ENCODE measurements at places on chromosomes 4 and X.

GRCh38 chrX:113759422-113759821, 824.5 kb upstream of the HTR2C start:
- DNase-seq, result no peak

GRCh38 chrX:122184791-122185190, 999.3 kb upstream of the GRIA3 start:
- no peak for DNase-seq

DNA sequence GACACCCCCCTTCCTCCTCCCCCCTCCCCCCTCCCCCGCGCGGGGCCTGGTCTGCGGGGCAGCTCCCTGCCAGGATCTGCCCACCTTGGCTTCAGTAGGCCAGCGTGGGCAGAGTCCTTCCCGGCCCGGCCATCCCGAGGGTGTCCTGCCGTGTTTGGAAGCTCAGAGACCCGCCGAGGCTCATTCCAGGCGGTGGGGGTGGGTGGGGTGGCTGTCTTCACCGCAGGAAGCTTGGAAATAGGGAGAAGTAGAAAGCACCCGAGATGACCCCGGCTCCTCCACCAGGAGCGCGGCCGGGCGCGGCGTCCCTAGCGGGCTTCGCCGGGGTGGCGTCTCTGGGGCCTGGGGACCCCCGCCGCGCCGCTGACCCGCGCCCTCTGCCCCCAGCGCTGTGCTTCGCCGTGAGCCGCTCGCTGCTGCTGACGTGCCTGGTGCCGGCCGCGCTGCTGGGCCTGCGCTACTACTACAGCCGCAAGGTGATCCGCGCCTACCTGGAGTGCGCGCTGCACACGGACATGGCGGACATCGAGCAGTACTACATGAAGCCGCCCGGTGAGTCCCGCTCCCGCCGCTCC, 1.6 kb downstream of the NAT8L start:
- DNase-seq, result no peak

- DNase-seq, result no peak
Observed at GRCh38 chr4:79413886-79414285, 5.9 kb upstream of the GK2 start.

- DNase-seq, result no peak
Observed at GRCh38 chr4:72641611-72642010, 72.6 kb upstream of the ADAMTS3 start.

DNA sequence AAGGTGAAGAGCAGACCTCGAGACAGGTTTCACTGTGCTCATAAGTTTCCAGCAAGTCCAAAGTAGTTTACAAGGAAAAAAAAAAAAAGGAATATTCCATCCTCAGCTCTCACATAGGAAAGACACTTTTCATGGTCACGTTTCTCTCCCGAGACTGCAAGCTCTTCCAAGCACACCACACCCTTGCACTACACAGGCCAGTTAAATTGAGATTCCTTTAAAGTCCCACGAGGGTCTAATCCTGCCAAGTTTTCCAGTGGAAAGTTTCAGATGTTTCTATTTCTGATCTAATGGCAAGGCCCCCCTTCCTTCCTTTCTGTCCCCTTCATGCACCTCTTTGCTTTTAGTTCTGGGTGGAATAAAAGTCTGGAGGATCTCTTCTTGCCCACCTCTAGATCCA, 67.9 kb upstream of the PCDH19 start:
- DNase-seq, result no peak

- no peak for DNase-seq
Observed at GRCh38 chrX:6708041-6708440, 173.1 kb upstream of the VCX3A start.

DNA sequence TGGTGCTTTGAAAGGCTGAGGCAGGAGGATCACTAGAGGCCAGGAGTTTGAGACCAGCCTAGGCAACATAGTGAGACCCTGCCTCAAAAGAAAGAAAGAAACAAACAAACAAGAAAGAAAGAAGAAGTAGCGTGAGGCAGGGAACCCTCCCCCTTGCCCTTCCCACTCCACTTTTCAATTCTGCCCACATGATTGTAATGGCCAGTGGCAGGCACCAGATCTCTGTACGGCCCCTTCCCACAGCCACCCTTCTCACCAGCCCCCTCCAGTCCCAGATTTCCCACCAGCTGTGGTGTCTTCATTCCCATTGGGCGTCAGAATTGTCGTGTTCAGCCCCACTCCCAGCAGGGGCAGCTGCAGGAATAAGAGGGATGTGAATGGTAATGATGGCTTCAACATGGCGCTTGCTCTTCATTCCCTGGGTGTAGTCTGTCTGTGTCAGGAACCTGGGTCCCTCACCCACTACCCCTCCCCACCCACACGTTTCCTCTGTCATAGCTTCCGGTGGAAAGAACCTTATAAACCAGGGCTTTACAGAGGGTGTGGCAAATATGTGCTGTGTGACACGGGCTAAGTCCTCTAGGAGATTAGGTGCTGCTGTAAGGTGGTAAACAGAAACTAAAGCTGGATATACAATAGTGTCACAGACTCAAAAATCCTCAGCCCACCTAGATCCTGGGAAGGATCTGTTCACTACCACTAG, at the start of gene IL2RG:
Gene IL2RG, minus strand, starts transcription at position 437 of the 703 bp plus-strand sequence. Its CDS starts 38 bp downstream, at position 399.
- peak; percentile 54 for DNase-seq

DNA sequence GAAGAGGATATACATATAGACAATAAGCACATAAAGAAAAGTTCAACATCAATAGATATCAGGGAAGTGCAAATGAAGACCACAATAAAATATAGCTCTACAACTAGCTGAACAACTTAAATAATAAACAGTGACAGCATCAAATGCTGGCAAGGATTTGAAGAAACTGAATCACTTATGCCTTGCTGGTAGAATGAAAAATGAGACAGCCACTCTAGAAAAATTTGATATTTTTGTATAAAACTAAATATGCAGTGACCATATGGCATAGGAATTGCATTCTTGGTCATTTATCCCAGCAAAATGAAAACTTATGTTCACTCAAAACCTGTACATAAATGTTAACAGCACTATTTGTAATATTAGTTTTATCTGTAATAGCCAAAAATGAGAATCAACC, 1102.0 kb downstream of the C4orf33 start:
- no peak for DNase-seq

- DNase-seq, result no peak
Observed at GRCh38 chr4:177671387-177671786, 229.2 kb upstream of the AGA start.

GRCh38 chrX:70422851-70423341, at the start of gene GDPD2:
Gene GDPD2, plus strand, starts transcription at chrX:70423314. Its CDS starts 1,671 bp downstream, at chrX:70424985.
- DNase-seq, result no peak

DNA sequence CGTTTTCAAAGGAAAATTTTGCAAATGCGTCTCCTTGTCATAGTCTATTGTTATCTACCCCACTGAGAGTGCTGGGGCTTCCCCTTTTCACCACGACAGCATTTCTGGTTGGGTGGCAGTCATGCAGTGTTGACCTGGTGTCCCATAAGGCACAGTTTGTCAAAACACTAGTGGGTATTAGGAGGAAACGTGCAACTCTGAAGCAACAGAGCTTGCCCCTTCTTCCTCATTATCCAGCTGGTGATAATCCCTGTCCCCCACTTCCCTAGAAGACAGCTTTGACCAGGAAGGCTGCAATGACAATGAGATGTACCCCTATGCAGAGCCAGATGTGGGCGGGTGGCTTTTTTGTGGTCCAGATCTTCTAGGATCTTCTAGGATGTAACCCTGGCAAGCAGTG, 1.8 kb downstream of the TBC1D1 start:
- peak; percentile 34 for DNase-seq

GRCh38 chr4:54234497-54235205, 5.6 kb downstream of the PDGFRA start:
- DNase-seq, result no peak

- no peak for DNase-seq
Observed at GRCh38 chr4:32631831-32632230, 1911.7 kb downstream of the PCDH7 start.

- DNase-seq, result peak; percentile 4
Observed at GRCh38 chrX:41559235-41560052, 112.3 kb downstream of the NYX start.

DNA sequence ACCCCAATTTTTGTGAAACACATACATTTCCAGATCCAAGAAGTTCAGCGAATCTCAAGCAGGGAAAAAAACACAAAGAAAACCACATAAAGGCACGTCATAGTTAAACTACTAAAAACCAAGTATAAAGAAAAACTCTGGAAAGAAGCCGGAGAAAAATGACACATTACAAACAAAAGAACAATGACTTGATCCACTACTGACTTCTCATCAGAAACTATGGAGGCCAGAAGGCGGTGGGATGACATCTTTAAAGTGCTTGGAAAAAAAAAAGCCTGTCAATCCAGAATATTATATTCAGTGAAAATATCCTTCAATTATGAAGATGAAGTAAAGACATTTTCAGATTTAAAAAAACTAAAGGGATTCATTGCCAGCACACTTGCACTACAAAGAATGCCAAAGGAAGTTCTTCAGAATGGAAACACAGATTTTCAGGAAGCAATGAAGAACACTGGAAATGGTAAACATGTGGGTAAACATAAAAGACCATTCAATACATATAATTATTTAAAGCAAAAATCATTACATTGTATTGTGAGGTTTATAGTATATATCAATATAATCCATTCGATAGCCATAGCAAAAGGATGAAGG, 32.6 kb upstream of the PPP2R2C start:
- DNase-seq, result no peak

GRCh38 chr4:83503974-83504373, 19.1 kb upstream of the ABRAXAS1 start:
- peak; percentile 15 for DNase-seq

- DNase-seq, result no peak
Observed at GRCh38 chrX:112835019-112835418, 5.6 kb downstream of the AMOT start.

DNA sequence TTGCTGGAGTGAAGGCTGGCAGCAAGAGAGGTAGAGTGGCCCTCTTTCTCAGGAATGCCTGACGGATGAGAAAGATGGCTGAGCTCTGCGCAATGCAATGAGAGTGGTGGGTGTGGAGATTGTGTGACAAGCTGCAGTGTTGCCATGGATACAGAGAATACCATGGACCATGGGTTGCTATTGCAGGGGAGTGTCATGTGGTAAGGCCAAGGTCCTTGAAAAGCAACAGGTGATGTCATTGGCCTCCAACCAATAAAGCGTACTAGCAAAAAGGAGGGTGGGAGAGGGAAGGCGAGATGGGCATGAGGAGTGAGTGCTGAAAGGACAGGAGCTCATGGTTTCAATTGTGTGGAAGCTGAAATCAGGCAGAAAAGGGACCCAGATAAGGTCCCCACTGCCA, 1.8 kb downstream of the PNMA5 start:
- no peak for DNase-seq

DNA sequence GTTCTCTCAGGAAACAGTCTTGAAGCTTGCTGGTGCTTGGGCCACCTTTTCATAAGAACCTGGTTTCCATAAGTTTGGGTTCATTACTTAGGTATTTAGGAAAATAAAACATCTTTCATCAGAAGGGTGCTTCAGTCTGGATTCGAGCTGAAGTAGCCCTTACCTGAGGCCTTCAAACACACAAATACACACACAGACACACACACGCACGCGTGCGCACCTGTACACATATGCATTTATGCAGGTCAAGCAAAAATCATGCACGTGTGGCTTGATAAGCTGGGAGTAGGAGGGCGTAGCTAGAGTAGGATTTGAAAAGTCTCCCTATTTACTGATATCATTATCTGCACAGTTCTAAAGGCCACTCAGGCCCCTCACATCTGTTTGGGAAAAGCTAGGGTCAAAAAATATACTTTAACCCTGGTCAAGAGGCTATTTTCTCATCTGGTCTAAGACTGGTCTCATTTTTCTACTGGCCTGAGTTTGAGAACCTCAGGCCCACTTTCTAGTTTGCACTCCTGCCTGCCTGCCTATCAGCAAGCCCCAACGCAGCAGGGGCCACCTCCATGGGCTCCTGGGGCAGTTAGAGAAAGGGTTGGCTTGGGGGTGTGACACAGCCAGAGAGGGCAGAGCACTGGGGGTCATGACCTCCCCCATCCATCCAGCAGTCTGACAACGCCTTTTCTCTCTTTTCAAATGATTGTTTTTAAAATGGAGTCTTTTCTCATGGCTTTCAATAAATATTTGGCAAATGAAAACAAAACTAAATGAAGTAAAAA, 64.3 kb downstream of the RASL11B start:
- no peak for DNase-seq

DNA sequence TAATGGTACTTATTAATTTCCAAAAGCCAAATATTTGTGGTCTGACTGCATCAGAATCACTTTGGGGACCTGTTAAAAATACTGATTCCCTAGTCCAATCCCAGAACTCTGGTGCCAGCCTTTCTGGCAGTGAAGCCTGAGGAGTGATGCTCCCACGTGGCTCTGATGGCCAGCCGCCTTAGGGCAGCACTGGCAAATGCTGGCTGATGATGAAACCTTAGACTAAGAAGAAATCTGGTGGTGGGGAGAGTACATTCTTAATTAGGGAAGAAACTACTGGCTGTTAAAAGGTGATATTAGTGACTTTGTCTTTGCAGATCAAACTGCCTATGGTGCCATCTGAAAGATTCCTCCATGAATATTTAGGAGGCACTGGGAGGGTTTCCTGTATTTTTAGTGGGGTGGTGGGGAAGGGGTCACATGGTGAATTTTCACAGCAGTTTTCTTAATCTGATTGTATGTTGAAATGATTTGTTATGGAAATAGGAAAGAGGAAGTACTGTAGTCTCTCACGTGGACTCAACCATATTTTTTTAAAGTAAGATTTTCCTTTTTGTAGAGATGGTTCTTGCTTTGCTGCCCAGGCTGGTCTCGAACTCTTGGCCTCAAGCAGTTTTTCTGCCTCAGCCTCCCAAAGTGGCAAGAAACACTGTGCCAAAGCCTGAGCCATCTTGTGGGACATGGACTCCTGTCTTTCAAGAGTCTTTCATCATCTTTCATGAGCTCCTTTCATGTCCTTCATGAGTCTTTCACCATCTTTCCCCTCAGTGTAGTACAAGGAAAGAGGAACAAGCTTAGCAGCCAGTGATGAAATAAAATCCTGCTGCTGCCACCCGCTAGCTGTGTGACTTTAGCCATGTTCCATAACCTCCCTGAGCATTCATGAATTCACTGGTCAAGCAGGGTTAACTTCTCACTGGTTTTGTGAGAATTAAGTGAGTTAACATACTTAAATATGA, 90.8 kb downstream of the ZNF330 start:
- no peak for DNase-seq

DNA sequence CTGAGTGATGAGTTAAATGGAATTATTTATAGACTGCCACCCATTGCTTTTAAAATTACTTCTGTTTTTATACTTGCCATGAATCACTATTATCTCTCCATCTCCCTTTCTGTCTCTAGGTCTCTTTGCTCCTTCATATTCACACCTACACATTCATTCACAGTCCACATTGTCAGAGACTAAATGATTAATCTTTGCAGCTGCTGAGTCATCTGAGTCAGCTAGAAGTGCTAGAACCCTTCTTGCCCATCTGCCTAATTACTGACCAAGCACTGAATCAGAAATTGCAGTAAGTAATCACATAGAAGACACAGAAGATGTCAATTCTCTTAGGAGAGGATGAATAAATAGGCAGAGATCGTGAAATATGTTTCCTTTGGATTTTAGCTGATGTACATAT, 31.6 kb upstream of the RPS6KA6 start:
- no peak for DNase-seq

GRCh38 chr4:98711526-98711925, 53.1 kb upstream of the TSPAN5 start:
- DNase-seq, result no peak

GRCh38 chr4:6639137-6639680, 1.3 kb upstream of the MRFAP1 start:
- DNase-seq, result no peak

Measured in stimulated activated CD4-positive, alpha-beta T cell treated with anti-CD3 and anti-CD28 coated beads, Interleukin-4, amount 100 ng/mL, for 1 hour (primary cell).